ENCODE measurements at places on chromosomes 7 and 10.
A peak's percentile ranks its signal among the peaks of the same experiment; 100 is the strongest.

GRCh38 chr10:15346440-15347141 is 24.5 kb downstream of the FAM171A1 start:
- no peak for DNase-seq

- DNase-seq, result no peak
These were observed 102.5 kb downstream of the CYTH3 start for GRCh38 chr7:6169805-6170520.

DNA sequence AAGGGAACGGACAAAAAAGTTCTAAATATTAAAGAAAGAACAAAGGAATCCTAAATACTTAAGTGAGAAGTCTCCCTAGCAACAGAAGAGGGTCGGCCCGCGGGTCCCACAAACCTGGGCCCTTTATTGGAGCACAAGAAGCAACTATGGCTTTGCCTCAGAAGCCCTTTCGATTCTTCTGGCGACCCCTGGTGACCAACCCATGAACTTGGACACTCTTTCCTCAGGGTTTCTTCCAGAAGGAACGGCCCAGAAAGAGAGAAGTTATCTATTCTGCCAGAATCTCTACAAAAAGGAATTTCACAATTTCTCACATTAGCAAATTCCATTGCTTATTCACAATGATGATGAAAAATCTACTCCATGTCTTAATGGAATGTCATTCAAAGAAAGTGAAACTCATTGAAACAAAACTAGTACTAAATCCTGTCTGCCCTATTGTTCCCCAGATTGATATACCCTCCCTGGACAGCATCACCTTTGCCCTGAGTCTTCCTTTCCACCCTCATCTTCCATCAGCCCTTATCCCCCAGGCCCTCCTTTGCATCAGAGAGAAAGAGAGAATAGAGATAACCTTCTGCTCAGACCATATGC is 43.7 kb downstream of the CPVL start:
- DNase-seq, result no peak

- DNase-seq, result no peak
These were observed 1.8 kb downstream of the COMMD3 start for GRCh38 chr10:22317771-22318565.

GRCh38 chr10:100020886-100021253 is 11.1 kb upstream of the DNMBP start:
- no peak for DNase-seq

DNA sequence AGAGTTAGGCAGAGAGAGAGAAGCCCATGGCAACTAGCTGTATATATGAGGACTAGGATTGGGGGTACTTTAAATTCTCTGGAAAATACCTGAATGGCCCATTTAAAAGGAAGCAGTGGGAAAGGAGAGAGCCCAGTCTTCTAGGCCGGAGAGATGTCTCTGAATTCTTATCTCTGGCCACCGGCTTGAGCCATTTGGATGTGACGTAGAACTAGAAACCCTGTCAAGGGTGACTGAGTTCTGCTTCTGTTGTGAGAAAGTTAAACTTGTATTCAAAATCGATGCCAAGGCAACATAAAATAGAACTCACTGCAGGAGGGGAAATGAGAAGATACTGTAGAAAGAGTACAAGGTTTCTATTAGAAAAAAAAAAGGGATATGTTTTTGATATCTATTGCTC is 6.3 kb upstream of the GSTK1 start:
- DNase-seq, result no peak

GRCh38 chr10:125149036-125149679 is 11.2 kb downstream of the CTBP2 start:
- DNase-seq, result no peak

DNA sequence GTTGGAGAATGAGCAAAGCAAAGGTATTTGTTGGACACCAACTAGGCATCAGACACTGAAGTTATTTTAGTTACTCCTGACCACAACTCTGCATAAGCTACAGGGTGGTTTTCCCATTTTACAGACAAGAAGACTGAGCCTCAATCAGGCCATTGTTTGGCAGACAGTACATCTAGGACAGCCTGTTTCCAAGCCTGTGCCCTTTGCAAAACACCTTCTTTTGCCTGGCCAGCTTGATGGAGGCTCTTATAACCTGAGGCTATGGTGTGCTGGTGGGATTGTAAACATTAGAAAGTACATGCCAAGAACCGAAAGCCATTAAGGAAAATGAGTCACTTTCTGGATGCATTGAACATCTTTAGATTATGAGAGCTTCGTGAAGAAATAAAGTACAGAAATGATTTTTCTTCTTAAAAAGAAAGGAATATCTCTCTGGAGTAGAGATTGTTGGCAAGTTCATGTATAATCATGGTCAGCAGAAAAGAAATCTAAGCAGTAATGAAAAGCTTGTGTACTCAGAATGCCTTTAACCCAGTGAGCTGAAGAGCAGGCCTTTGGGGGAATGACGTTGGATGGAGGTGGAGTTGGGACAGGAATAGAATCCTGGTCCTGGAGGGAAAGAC is 140.6 kb downstream of the KIAA1217 start:
- no peak for DNase-seq

DNA sequence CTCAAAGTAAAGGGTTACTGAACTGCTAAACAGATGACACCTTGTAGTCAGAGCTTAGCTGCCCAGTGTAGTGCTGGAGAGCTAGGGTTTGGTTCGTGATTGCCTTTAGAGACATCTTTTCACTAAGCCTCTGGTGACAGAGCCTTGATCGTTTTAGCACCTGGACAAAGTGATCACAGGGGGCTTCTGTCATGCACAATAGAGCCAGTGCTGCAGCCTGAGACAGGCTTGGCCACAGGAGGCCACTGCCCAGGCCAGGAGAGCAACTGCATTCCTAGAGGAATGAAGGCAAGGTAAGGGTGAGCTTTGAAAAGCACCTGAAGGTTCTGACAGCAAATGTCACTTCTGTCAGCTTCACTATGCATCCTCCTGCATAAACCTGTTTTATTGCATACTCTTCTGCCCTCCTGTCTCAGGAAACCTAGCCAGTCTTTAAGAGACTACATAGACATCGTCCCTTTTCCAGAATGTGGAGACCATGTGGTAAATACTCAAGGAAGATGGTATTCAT is 122.9 kb downstream of the NPY start:
- no peak for DNase-seq

DNA sequence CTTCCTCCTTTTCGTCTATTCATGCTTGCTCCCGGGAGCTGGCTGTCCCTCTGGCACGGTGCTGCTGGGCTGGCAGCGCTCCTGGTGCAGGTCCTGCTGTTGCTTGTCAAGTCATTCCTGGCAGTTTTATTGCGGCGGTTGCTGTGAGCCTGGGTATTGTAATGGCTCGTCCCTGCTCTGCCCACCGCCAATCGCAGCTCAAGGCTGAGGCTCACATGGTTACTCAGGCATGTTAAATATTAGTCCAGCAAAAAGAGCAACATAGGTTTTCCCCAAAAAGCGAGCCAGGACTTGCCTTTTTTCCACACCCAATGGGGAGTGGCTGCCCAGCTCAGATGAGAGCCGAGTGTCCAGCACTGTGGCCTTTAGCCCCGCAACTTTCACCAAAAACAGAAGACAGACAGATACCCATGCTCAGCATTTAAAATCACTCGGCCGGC is 492.9 kb upstream of the FOXK1 start:
- DNase-seq, result no peak

DNA sequence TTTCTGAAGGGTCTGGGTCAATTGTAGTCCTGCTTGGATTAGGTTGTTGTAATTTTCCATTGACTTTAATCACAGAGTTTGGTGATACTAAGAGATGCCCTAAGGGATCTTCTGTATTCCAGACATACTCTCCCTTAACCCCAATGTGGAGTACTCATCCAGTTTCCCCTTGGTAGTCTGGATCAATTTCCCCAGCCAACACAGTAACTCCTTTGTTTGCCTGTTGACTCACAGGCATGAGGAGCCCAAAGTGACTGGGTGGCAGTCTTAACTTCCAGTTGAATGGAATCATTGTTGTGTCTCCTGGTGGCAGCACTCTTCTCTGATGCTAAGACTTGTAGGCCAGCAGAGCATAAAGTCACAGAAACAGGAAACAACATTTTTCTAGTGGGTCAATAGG is 41.5 kb upstream of the PIK3CG start:
- DNase-seq, result no peak

DNA sequence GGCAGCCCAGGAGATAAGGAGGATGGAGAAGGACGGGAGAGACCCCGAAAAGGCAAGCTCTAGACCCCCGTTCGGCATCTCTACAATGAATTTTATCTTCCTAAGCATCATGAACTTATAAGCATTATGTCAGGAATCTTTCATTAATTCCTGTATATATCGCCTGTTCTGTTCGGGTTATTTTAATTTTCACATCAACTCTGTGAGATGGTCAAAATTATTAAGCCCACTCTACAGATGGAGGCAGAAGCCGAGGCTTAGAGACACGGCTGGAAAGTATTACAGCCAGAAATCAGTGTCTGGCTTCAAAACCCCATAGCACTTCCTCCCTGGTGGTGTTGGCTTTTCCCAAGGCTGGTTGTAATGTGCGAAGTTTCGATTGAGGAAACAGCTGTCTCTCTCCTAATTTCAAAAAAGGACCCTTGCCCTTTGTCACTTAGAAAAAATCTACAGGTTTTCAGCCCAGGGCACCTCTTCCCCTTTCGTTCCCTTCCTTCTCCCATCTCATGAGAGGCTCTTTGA is 1.5 kb upstream of the GRM8 start:
- DNase-seq, result no peak

GRCh38 chr10:6035101-6035834 is 26.9 kb downstream of the IL2RA start:
- DNase-seq, result peak; percentile 2

- no peak for DNase-seq
These were observed 34.6 kb downstream of the TLX1 start for GRCh38 chr10:101165736-101166135.

GRCh38 chr7:152025937-152026890 is 740 bp downstream of the GALNT11 start:
- DNase-seq, result no peak

DNA sequence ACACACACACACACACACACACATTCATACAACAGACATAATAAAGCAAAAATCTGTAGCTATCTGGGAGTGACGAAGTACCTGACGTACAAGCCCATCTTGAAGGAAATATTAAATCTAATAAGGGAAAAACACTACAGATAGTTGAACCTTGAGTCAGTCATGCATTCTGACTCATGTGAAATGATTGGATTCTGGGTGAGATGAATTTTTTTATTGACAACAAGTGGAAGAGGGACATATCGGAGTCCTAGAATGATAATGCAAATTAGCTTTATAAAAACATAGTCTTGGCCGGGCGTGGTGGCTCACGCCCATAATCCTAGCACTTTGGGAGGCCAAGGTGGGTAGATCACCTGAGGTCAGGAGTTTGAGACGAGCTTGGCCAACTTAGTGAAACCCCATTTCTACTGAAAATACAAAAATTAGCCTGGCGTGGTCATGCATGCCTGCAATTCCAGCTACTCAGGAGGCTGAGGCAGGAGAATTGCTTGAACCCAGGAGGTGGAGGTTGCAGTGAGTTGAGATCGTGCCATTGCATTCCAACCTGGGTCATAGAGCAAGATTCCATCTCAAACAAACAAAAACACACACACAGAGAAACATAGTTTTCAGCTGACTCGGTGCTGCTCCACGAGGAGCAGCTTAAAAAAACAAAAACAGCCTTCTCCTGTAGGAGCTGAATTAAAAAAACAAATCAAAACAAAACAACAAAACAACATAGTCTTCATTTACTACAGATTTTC is 154.4 kb upstream of the MKLN1 start:
- no peak for DNase-seq

- no peak for DNase-seq
These were observed 63.3 kb upstream of the PRSS1 start for GRCh38 chr7:142685877-142686508.

DNA sequence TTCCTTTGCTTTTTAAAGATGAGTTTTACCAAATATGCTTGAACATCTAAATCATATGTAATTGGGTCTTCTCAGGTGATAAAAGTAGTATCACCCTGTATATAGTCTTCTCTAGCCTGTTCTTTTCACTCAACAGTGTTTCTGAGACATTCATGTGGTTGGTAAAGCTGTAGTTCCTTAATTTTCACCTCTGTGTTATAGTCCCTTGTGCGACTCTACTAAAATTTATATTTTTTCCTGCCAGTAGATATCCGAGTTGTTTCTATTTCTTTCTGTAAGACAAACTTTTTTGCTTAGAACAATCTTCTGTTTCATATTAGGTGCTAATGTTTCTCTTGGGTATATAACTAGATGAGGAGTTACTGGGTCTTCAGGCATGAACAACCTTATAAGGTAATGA is 35.6 kb downstream of the SYPL1 start:
- DNase-seq, result no peak

GRCh38 chr7:17716816-17717215 is 223.5 kb downstream of the SNX13 start:
- DNase-seq, result no peak

GRCh38 chr10:30538086-30538485 is 91.5 kb downstream of the LYZL2 start:
- no peak for DNase-seq

DNA sequence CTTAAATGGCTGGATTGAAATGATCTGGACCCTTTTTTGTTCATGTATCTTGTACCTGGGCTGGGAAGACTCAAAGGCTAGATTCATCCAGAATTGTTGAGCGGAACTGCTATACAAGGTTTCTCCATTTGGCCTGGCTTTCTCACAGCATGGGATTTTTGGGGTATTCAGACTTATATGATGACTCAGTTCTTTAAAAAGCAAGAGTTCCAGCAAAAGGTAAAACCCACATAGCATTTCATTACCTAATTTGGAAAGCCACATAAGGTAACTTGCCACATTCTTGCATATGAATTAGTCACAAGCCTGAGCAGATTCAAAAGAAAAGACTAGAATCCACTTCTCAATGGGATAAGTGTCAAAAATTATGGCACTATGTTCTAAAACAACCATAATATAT is 137.4 kb downstream of the HGF start:
- no peak for DNase-seq

GRCh38 chr10:97543025-97543546 is 29.5 kb upstream of the ANKRD2 start:
- peak; percentile 59 for DNase-seq

DNA sequence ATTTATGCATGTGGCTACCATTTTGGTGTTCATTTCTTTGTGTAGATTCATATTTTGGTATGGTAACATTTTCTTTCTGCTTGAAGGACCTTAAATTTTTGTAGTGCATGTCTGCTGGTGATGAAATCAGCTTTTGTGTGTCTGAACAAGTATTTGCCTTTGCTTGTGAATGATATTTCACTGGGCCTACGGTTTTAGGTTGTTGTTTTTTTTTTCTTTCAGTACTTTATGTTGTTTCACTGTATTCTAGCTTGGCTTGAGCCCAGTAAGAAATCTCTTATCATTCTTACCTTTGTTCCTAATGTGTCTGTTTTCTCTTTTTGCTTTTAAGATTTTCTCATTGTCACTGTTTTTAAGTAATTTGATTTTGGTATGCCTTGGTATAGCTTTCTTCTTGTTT is 31.9 kb downstream of the SAMD8 start:
- DNase-seq, result no peak

- no peak for DNase-seq
These were observed 41.7 kb upstream of the NRF1 start for GRCh38 chr7:129569811-129570215.

- no peak for DNase-seq
These were observed 3.0 kb upstream of the CXCL12 start for GRCh38 chr10:44387853-44388251.

GRCh38 chr7:70539205-70539604 is 592.7 kb upstream of the GALNT17 start:
- no peak for DNase-seq

- no peak for DNase-seq
These were observed 36.8 kb downstream of the TAS2R41 start for GRCh38 chr7:143514487-143514886.

GRCh38 chr10:20767028-20767427 is 130.1 kb downstream of the NEBL start:
- DNase-seq, result no peak

- no peak for DNase-seq
These were observed 223.0 kb downstream of the AHR start for GRCh38 chr7:17521437-17521836.

GRCh38 chr10:131981429-131982184 is at the start of gene BNIP3:
Gene BNIP3, minus strand, starts transcription at chr10:131981923. Its CDS starts 117 bp downstream, at chr10:131981806.
- DNase-seq, result peak; percentile 97

Data from activated naive CD4-positive, alpha-beta T cell treated with Interleukin-2 at 50 U/mL for 16 hours (primary cell).